ENCODE measurements at places on chromosomes 11 and 22. TPM values are rescaled to one million over a fixed set of nuclear protein-coding genes. Genes with fewer than 3 reads are reported as not detected.

TUBGCP6 gene
- 44.8 TPM for total RNA-seq

GRCh38 chr22:19568337-19569275 lies 44.4 kb upstream of the CLDN5 start:
- no peak for DNase-seq

- DNase-seq = no peak
Observed at GRCh38 chr11:47033439-47033838, 96.9 kb downstream of the CSTPP1 start.

- no peak for DNase-seq
Observed at GRCh38 chr11:25779033-25779432, 552.9 kb upstream of the ANO3 start.

DNA sequence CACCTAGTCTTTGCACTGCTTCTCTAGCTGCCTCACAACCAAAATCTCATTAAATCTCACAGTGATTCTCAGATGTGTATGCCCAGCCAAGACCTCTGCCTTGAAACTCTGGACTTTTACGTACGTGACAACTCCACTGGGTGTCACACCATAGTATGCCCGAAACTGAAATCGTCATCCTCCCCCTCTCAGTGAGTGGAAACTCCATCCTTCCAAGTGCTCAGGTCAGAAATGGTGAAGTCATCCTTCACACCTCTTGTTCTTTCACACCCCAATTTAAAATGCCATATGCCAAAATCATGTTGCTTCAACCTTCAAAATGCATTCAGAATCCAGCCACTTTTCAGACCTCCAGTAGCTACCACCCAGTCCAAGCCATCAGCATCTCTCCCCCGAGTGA lies 42.5 kb downstream of the SFI1 start:
- DNase-seq = peak; percentile 75

DNA sequence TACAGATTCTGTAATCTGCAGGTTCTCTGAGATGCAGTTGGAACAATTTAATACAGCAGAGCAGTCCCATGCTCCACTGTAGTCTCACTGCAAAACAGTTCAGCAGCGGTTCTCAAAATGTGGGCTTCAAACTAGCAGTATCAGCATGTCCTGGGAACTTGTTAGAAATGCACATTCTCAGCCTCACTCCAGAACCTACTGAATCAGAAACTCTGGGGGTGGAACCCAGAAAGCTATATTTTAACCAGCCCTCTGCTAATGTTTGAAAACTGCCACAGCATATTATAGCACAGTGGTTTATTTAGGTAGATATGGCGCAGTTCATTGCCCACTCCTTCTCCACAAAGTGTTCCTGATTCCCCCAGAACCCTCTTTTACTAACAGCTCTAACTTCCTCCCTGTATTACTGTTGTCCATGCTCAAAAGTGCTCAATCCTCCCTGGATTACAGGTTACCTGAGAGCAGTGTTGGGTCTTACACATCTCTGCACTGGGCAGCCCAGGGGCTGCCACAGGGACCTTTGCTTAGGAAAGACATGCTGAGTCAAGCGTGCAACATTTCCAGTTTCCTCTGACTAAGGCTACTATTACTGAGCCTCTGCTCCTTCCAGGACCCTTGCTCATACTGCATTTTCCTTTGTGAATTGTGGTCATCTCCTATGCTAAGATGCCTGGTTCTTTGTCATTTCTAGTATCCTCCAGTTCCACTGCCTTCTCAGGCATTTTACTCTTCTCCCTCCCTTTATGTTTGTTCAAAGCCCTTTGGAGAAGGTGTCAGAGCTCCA lies 7.7 kb upstream of the DGAT2 start:
- DNase-seq = no peak

DNA sequence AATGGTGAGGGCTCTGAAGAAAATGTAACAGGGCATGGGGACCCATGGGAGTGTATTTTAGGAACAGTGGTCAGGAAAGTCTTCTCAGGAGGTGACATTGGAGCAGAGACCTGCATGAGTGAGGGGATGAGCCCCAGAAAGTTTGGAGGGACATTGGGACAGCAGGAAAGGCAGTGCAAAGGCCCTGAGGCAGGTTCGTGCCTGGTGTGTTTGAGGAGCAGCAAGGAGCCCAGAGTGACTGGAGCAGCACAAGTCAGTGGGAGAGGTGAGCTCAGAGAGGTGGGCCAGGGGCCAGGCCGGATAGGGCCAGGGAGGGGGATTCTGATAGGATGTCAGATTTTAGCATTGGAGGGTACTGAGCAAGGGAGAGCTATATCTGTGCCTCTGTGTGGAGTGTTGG lies 80.0 kb upstream of the CRYBB3 start:
- no peak for DNase-seq

GRCh38 chr11:71184421-71185210 lies 67.8 kb downstream of the SHANK2 start:
- no peak for DNase-seq

DNA sequence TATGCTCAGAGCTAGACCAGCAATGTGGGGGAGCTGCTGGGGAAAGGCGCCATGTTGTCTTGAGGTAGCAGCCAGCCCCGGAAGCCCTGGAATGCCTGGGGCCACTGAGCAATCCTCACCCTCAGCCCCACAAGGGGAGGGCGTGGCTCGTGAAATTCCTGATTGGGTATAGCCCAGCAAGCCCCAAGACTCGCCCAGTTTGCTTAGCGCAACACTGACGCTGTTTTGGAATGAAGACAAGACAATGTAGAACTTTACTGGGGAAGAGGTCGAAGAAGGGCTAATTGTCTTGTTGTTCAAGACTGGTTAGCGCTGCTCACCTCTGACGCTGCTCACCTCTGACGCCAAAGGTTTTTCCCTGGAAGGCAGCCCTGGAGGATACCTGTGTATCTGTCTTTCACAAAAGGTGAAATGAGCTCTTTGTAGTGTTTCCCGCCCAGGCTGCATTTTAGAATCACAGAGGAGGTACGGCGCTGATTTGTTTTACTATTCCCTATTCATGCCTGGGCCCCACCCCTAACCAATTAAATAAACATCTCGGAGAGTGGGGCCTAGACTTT lies 47.6 kb downstream of the ST3GAL4 start:
- DNase-seq = no peak

DNA sequence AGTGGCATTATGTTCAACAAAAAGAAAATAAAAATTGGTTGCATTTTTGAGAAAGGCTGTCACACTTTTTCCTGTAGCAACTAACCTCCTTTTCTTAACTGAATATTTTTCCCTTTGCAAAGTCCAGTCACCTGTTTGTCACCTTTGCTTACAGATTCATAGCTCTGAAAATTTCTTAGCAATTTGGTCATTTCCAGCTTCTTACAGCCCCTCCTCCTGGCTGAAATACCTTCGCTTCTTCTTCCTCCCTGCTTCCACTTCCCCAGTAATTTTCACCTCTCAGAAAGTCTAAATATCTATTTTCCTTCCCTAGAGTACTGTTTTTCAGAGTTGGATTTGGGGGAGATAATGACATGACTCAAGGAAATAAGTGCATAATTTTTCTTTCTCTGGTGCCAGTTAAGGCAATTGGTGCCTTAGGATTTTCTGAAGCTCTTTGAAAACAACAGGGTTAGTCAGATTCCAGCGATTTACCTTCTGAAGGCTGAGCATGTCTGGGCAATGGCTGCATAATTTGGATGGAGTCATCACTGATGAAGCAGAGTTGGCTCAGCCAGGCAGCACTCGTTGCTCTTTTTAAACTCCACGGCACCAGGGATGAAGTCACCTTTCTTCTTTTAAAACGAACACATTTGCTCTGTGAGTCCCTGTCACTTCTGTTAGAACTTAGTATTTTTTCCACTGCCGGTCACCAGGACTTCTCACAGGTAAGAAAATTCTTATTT lies 62.1 kb upstream of the AMOTL1 start:
- DNase-seq = no peak

- no peak for DNase-seq
Observed at GRCh38 chr11:106271686-106272085, 194.2 kb downstream of the AASDHPPT start.

- DNase-seq = no peak
Observed at GRCh38 chr11:19284881-19285280, 44.1 kb upstream of the E2F8 start.

- no peak for DNase-seq
Observed at GRCh38 chr22:47270463-47271135, 508.1 kb downstream of the TBC1D22A start.

GRCh38 chr11:88307749-88308425 lies 29.6 kb downstream of the CTSC start:
- DNase-seq = no peak
